CMK (cell line): ENCODE measurements at places on chromosomes 5 and 9.

- no peak for DNase-seq
These were observed 47.3 kb downstream of the ANKRD55 start for GRCh38 chr5:56185768-56186311.

- no peak for DNase-seq
These were observed 141.4 kb downstream of the SEC61B start for GRCh38 chr9:99363509-99363908.

DNA sequence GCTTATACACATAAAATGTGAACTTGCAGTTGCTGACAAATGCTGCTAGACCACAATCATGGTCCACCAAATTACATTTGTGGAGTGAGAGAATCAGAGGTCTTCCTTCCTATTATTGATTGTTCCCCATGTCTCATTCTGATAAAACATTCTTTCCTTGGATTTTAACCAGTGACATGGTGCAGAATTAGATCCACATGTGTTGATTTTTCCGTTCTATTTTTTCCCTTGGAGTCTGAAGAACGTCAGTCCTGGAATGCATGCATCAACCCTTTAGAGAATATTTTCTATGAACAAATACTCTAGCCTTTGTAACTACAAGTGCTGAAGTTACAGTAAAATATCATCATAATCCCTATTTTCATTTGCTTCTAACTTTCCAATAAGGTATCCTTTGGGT, 170.7 kb upstream of the SPRY4 start:
- no peak for DNase-seq

DNA sequence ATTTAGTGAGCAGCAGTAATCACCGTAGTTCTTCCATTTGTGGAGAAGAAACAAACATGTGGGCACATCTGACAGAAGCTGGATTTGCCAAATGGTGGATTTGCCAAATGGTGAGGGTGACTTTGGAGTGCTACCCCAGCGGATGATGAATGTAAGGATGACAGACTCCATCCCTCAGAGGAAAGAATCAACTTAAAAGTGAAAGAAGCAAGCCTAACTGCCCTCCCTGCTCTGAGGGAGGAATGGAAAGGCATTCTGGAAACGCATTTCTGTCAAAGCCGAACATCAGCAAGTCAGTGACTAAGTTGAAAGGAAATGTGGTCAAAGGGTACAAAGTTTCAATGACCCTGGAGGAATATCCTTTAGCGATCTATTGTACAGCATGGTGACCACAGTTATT, 143.5 kb downstream of the GPBP1 start:
- DNase-seq: no peak

DNA sequence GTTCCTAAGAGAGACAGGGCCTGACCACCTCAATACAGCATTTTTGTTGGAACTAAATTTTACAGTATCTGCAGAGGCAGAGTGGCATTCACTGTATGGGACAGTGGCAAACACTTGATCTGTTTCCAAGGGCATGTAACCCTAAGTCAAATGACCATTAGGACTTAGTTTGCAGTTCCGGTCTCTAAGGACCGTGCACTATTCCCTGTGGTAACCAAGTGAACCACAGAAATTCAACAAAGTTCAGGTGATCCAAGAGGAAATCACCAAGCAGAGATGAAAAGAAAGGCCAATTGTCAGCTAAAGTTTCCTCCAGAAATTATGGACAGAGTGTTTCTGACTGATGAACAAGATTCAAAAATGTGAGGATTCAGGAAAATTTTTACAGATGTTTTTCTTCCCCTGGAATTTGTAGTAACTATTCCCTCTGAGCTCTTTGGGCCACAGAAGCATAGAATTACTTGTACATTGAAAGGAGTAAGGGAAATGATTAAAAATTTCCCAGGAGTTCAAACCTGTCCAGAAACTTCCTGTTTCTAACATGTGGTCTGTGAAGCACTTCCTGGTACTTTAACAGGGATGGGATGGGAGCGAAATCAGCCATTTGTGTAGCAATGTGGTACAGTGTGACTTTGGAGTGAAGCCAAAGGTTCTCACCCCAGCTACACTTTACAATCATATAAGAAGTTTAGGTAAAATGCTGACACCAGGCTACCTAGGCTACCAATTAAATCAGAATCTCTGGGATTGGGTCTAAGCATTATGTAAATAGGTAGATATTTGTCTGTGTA, 266.1 kb upstream of the MAP3K1 start:
- no peak for DNase-seq

DNA sequence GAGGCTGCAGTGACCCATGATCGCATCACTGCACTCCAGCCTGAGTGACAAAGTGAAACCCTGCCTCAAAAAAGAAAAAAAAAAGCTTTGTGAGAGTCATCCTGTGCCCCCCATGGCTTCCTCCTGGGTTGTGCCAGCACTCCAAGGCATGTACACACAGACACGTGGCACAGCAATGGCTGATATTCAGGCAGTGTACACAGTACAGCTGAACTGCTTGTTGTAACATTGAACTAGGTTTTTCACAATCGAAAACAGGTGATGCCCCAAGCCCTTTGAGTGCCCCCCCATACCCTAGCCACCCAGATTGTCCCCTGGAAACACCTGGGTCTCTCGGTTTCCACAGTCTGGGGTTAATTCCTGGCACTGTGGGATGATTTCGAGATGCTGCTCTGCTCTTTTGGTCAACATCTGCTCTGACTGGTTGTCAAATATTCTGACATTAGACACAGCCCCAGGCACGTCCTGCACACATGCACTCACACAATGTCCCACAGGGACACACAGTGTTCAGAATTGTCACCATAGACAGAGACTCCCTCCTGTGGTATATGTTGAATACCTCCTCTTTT, 9.2 kb downstream of the SPINK4 start:
- DNase-seq: no peak

DNA sequence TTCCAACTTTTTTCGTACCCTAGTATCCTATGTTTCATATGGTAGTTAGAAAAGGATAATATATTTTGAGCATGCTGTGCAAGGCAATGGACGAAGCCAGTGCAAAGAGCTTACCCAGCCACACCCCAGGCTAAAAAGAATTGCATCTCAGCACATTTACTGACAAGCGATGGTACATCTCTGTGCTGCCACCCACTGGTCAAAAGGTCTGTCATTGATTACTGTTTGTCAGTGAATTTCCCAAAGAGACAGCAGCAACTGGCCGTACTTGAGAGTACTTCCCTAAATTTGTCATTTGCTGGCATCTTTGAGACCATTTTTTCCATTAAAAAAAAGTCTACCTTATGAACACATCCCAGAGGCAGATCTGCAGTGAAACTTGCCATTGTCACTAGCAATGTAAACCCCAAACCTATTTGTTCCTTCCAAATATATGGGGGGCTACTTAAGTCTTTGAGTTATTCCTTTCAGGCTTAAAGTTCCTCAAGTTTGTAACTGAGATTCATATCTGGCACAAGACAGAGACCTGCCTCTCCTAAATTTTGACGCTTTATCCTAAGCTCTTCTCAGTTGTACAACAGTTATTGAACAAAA, 184.3 kb downstream of the CTNND2 start:
- DNase-seq: peak; percentile 14
